AML-193 (cell line): ENCODE measurements at places on chromosomes 12 and 14.
A peak's percentile ranks its signal among the peaks of the same experiment; 100 is the strongest.

- no peak for DNase-seq
Measured at GRCh38 chr12:40226705-40227104, 1.9 kb downstream of the LRRK2 start.

GRCh38 chr14:22432348-22432976 is 156.6 kb downstream of the DAD1 start:
- DNase-seq: peak; percentile 78

DNA sequence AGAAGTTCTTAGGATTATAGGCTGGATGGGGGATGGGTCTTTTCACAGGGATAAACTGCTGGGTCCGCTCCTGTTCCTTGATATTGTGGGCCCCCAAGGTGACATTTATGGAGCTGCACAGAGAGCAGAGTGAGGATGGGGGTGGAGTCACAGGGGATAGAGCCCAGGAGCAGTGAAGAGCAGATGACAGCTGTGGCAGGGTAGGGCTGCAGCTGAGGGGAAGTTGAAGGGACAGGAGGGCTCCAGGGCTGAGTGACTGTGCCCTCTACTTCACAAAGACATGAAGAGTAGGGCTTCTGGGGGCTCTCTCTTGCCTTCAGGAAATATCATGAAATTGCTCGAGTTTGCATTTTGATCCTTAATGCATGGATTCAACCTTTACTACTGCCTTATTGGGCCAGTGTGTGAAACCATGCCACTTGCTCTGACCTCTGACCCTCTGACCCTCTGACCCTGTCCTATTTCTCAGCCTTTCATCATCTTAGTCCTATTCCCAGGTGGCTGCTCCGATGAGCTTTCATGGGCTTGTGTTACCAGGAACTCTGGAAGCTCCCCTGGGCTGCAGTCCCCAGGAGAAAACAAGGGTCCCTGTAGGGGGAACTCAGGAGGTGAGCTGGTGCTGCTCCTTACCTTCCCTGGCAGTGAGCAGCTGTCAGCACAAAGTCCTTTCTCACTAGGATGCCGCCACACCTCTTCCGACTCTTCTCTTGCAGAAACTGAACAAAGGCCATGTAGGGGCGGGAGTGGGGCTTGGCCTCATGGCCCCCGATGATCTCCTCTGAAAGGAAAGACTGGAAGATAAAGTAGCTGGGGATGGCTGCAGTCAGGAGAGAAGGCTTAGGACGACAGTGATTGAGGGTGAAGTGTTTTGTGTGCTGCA is 1.6 kb downstream of the GZMH start:
- peak; percentile 12 for DNase-seq

- no peak for DNase-seq
Measured at GRCh38 chr14:25666877-25667276, 616.9 kb upstream of the STXBP6 start.

- DNase-seq: peak; percentile 43
Measured at GRCh38 chr12:123743002-123743401, 19.1 kb upstream of the DNAH10 start.

DNA sequence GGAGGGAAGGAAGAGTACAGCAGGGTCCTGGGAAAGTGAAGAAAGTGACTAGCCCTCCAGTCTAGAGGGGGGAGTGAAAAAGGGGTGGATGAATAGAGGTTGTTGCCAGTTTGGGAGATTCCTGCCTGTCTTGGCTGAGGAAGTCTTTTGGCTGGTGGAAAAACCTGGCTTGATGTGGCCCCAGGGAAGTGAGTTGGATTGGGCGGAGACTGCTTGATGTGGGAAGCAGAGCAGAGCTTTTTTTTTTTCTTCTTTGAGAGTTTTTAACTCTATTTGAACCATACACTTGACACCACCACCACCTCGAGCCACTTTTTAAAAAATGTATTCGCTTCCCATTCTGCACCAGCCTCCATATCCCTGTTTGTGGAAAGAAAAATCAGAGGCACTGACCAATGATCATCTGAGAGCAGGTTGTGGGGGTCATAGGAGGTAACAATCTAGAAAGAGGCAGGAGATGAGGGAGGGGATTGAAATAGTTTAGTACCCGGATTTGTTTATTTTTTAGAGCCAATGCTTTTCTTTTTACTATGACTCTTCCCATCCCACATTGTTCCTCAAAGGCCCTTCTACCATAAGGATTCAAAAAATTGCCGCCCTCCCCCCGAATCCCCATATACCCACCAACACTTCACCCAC is 690 bp upstream of the DTX3 start:
- no peak for DNase-seq

GRCh38 chr14:73231981-73232851 is 5.1 kb upstream of the PAPLN start:
- no peak for DNase-seq

- no peak for DNase-seq
Measured at GRCh38 chr12:46391630-46392029, 19.1 kb upstream of the SLC38A2 start.

GRCh38 chr12:114799574-114800487 is 115.9 kb upstream of the TBX3 start:
- no peak for DNase-seq

- no peak for DNase-seq
Measured at GRCh38 chr14:22564463-22564862, 24.6 kb downstream of the DAD1 start.

GRCh38 chr12:508145-508544 is 48.4 kb downstream of the B4GALNT3 start:
- DNase-seq: no peak

GRCh38 chr12:101920906-101921305 is 43.5 kb downstream of the DRAM1 start:
- no peak for DNase-seq

GRCh38 chr12:123853396-123854070 is 91.4 kb downstream of the DNAH10 start:
- no peak for DNase-seq

GRCh38 chr12:89244536-89244935 is 107.8 kb downstream of the DUSP6 start:
- DNase-seq: peak; percentile 85

DNA sequence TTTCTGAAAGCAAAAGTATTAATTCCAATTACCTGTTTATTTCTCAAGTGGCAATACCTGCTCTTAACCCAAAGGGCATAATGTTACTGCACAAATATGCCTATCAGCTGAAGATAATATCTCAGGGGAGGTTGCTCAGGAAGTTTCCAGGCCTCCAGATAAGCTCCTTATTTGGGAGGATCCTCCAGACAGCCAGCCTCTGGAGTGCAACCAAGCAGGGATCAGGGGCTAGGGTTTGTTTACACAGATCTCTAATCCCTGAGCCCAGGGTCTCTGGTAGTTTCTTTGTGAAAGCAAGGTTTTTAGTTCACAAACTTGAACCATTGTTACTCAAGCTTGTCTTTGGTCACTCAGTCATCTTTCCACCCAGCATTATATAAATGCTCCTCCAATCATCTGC is 124.4 kb downstream of the SLC38A4 start:
- no peak for DNase-seq

- peak; percentile 80 for DNase-seq
Measured at GRCh38 chr12:121060149-121061001, 21.3 kb upstream of the OASL start.

DNA sequence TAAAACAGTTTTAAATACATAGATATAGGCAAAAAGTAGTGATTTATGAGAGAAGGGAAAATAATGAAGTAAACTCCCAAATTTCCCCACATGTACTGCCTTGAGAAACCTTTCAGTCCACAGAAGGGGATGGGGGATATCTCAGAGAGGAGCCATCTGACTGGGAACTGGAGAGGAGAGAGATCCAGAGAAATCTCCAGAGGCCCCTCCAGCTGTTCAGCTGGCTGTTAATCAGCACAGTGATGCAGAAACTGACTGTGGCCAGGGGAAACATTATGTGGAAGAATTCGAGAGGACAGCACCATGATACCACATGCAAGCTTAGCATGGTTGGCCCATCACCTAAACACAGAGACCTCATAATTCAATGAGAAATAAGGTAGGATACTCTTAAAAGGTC is 1165.9 kb upstream of the TMEM132C start:
- DNase-seq: no peak

DNA sequence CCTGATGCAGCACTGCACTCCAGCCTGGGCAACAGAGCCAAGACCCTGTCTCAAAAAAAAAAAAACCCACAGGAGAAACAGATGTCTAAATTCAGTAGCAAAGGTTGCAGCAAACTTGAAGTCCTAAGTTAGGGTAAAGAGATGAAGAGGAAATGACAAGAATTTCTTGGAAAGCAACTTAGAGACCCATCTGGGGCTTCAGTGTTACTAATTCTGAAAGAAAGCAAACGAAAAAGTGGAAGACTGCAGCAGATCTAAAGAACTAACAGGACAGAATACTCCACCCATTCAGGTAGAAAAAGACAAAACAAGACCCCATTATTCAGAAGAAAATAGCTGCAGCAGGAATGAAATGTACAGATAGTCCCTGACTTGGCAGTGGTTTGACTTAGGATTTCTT is 31.9 kb downstream of the RESF1 start:
- no peak for DNase-seq

- DNase-seq: no peak
Measured at GRCh38 chr12:27057543-27057942, 24.8 kb downstream of the C12orf71 start.

- DNase-seq: no peak
Measured at GRCh38 chr12:30902596-30902995, 24.0 kb upstream of the TSPAN11 start.

GRCh38 chr12:133227281-133227852 is 8.3 kb downstream of the ANHX start:
- no peak for DNase-seq

DNA sequence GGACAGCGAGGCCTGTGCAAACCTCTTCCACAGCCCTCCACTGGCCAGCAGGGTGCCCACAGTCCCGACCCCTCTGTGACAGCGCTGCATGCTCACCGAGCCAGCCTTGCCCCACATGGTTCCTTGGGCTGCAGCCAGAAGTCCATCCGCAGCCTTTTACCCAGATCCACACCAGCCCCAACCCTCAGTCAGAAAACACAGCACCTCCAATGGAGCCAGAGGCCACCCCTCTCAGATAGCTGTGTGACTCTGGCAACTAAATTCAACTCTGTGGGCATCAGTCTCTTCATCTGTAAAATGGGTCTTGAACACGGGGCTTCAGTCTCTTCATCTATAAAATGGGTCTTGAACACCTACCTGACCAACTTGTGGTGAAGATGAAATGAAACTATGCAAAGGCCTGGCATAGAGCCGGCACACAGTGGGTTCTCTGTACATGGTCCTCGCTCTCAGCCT is 38.0 kb downstream of the NFKBIA start:
- no peak for DNase-seq

- no peak for DNase-seq
Measured at GRCh38 chr14:51367600-51367931, 127.5 kb downstream of the TMX1 start.

GRCh38 chr14:94691660-94692034 is 78.3 kb downstream of the GSC start:
- no peak for DNase-seq

DNA sequence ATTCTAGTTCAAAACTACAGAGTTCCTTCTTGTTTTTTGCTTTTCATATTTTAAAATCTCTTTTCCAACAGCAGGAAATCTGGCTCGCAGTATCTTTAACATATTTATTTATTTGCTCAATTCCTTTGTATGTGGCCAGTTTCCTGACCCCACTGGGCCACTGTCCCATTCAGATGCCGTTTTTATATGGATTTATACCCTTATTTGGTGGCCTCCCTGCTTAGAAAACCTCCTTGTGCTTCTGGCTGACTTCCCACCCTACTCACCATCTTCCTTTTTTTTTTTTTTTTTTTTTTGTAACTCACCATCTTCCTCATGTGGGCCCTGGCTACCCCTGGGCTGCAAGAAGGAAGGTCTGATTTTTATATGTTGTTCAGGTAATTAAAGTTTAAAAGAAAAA is 53.9 kb downstream of the TTLL5 start:
- DNase-seq: no peak

- no peak for DNase-seq
Measured at GRCh38 chr14:60514741-60515491, 6.0 kb downstream of the SIX6 start.

DNA sequence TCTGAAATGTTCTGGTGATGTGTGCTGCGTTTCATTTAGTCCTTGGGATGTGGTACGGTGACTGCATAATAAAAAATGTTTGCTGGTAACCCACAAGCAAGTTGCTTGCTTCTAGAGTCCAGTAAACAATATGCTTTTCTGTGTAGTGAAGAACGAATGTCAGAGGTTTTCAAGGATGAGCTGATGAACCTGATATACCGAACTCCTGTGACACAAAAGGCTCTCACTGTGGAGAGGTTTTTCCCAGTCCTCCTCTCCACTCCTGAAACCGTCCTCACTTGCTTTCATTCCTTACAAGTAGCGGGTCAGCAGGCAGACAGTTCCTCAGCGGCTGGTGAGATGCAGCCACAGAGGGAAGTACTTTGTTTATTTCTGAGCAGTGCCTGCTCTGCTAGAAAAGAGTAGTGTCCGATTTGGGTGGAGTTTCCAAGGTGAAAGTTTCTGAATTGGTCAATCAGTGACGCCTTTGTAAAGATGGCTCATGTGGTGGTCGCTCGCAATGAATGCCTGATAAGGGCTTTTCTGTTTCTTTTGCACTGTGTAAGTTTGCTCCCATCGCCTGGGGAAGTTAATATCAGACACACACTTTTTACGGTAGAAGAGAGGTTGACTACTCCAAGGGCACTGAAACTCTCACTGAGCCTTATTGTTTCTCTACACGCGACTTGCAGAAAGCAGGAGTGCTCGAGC is 3.0 kb downstream of the ETV6 start:
- peak; percentile 64 for DNase-seq

DNA sequence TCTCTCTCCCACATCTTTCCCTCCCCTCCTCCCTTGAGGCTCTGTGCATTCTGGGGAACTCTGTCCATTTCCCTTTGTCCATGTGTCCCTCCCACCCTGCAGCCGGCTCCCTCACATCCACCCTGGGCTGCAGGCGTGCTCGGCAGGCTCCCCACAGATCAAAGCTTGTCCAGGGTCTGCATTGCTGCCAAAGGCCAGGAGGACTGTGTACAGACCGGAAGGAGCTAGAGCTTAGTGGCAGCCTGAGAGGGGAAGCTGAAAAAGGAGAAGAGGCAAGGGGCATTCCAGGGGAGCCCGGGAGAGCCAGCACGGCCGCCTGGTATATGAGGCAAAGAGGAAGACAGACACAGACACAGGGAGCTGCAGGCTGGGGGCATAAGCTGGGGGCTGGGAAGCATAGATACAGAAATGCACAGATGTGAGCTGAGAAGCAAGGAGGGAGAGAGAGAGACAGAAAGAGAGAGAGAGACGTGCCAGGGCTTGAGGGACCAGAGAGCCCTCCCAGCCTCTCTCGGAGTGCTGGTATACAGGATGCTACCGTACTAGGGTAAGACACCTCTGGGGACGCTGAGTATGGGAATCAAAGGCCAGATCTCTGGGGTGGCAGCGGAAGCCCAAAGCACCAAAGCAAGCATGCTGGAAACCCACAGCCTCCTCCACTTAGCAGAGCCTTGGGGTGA is 3.3 kb downstream of the CD4 start:
- peak; percentile 73 for DNase-seq

GRCh38 chr14:104866451-104867370 is 1.6 kb downstream of the CEP170B start:
- no peak for DNase-seq

- no peak for DNase-seq
Measured at GRCh38 chr12:10086387-10086786, 12.4 kb downstream of the CLEC1A start.

GRCh38 chr12:76860256-76860655 is 18.6 kb downstream of the CSRP2 start:
- DNase-seq: no peak
